ENCODE measurements at places on chromosomes 6 and 20.

- DNase-seq, result no peak
Measured at GRCh38 chr6:105568142-105568541, 165.3 kb upstream of the PREP start.

DNA sequence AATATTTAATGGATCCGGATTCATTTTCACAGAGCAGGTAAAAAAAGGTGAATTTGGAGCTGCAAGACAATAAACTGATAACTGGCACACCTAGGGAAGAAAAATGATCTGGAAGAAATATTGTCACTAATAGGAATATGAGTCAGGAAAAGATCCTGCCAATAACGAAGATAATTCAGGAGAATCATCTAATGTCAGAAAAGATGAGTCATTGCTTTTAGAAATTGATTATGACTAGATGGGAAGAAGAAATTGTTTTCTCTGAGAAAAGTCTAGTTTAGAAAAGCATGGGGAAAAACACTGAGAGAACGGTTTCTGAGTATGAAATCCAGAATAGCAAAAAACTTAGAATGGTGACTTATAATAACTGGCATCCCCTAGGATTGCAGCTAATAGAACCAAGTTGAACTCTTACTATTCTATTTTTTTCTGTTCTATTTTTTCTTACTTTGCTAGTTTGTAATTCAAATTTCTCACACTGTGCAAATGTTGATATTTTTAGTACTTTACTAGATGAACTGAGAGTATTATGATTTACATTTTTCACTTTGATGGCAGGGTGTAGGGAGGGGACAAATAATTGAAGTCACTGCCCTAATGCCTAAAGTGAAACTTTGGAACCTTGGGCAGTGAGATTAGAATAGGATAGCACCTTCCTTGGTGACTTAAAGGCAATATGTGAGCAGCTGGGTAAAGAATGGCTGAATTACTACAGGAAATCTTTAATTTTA lies 38.2 kb upstream of the SUPT3H start:
- DNase-seq, result no peak

GRCh38 chr6:37630281-37630799 lies 67.3 kb downstream of the MDGA1 start:
- DNase-seq, result no peak

GRCh38 chr20:64224351-64225170 lies 31.0 kb upstream of the PCMTD2 start:
- DNase-seq, result no peak

GRCh38 chr6:162069995-162070394 lies 657.6 kb downstream of the PRKN start:
- no peak for DNase-seq

GRCh38 chr6:28742668-28743270 lies 181.0 kb downstream of the TRIM27 start:
- no peak for DNase-seq

- no peak for DNase-seq
Measured at GRCh38 chr6:6225885-6226529, 94.5 kb downstream of the F13A1 start.

DNA sequence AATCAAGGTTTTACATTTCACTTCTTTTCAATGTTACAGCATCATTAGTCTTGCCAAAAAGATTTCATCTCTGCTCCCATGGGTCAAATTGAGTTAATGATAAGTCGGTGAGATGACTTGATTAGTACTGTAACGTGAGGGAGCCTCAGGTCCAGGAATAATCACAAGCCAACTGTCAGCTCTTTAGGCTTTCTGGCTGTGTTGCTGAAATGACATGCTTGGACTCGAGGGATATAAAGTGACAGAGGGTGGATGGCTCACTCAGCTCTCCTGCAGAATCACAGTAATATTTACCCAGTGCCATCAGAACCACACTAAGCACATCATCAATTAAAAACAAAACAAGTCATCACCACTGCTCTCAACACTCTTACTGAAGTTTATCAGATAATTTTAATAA lies 196.2 kb upstream of the THEMIS start:
- DNase-seq, result no peak

All from mesothelial cell of epicardium (in vitro differentiated cells).